ENCODE measurements at places on chromosomes 16 and 17. TPM values are rescaled to one million over a fixed set of nuclear protein-coding genes. Genes with fewer than 3 reads are reported as not detected.

Gene SDR42E1
- 0.53 TPM for total RNA-seq

Gene IL34
- total RNA-seq: not detected

Gene SLFN5
- 1.3 TPM for total RNA-seq

Gene SOX8
- total RNA-seq: 2.3 TPM

Gene GALK1
- 74.8 TPM for total RNA-seq

Gene TLE7
- not detected for total RNA-seq

DNA sequence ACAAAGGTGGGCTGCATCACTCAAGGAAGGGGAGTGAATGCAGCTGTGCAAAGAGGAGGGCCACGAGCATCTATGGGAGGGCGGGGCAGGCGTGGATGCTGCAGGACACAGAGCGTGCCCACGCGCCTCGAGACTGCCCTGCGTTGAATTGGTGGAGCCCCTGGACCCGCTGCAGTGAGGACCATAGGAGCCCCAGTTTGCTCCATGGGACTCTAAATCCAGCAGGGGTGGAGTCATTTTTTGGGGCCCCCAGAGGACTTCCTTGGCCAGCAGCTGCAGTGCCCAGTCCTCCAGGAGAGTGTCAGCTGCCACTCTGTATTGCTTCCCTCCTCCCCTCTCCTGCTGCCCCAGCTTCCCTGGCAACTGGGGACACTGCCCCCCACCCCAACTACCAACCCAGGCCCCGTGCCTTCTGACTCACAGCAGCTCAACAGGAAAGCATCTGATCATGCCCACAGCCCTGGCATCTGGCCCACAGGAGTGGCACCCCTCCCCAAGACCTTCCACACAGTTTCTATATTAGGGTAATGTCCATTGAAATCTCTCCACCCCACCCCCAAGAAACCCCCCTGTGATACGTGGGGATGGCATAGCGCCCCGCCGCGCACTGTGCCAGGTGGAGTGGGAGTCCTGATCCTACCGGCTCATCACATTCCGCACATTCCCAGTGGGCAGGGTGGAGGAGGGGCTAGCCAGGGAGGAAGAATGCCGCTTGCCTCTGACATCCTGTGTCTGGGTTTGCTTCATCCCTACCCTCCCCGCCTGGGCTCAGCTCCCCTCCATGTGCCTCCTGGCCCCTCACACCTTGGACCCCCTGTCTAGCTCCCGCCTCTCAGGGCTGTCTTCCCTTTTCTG, 27.8 kb upstream of the ITGA3 start:
- DNase-seq: no peak

GRCh38 chr16:57577691-57578224, 35.3 kb downstream of the ADGRG5 start:
- no peak for DNase-seq

DNA sequence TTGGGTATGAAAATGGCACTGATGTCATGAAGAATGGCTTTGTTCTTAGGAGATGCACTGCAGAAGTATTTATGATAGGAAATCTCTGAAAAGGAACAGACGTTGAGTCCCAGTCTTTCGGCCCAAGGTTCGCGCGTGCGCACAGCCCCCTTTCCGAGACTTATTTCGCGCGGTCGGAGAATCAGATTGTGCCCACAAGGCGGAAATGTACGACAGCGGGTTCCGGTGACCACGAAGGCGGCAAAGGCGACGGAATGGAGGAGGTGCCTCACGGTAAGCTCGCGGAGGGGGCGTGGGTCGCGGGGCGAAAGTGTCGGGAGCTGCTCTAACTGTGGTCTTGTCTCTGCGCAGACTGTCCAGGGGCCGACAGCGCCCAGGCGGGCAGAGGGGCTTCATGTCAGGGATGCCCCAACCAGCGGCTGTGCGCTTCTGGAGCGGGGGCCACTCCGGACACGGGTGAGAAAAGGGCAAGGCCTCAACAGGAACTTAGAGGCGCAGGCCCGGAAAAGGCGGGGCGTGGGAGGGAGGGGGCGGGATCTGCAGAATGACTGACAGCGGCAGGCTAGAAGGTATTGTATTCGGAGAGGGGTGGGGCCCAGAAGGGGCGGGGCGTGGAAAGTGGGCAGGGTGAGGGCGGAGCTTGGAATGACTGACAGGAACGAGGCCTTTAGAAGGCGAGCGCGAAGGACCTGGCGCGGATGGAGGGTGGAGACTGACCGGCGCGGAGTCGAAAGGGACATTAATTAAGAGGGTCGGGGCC, at the start of gene NUBP1:
NUBP1 (plus strand) TSS at position 233 of the 760 bp plus-strand sequence; CDS start at position 255, 22 bp downstream.
- peak; percentile 95 for DNase-seq

GRCh38 chr17:47843391-47843730, 2.3 kb upstream of the SCRN2 start:
- DNase-seq: no peak

- no peak for DNase-seq
Measured at GRCh38 chr16:12201866-12202265, 225.3 kb downstream of the SNX29 start.

- DNase-seq: no peak
Measured at GRCh38 chr16:66548068-66548467, 1.9 kb downstream of the TK2 start.

DNA sequence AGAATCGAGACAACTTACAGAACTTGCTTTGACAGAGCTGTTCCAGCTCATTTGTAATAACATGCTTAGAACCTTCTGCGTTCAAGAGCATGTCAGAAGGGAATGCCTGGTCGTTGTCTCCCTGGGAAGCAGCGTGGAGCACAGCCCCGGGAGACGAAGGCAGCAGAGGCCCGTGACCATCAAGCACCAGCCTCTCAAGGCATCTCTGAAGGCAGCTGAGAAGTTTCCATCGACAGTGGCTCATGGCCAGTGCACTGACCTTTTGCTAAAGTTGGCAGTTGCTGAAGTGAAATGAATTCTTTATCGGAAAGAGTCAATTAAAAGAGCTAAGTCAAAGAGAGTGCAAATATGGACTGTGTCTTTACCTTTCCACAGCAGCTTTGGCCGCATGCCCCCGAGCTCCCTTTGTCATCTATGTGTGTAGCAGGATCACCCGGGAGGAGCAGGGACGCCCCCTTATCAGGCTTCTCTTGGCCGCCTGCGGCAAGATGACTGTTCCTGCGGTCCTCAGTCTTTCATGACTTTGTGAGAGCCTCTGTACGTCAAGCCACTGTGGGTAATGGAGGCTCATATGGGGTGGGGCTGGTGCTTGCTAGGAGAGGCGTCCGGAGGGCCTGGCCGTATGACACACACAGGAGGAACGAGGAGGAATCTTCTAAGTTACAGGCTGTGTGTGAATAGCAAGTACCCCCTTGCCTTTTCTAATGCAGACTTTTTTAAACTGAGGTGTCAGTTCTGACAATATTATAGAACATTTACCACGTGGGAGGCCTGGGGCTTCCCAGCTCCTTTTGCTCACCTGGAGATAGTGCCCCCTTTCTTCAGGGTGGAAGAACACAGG, 54.2 kb downstream of the LDHD start:
- no peak for DNase-seq

DNA sequence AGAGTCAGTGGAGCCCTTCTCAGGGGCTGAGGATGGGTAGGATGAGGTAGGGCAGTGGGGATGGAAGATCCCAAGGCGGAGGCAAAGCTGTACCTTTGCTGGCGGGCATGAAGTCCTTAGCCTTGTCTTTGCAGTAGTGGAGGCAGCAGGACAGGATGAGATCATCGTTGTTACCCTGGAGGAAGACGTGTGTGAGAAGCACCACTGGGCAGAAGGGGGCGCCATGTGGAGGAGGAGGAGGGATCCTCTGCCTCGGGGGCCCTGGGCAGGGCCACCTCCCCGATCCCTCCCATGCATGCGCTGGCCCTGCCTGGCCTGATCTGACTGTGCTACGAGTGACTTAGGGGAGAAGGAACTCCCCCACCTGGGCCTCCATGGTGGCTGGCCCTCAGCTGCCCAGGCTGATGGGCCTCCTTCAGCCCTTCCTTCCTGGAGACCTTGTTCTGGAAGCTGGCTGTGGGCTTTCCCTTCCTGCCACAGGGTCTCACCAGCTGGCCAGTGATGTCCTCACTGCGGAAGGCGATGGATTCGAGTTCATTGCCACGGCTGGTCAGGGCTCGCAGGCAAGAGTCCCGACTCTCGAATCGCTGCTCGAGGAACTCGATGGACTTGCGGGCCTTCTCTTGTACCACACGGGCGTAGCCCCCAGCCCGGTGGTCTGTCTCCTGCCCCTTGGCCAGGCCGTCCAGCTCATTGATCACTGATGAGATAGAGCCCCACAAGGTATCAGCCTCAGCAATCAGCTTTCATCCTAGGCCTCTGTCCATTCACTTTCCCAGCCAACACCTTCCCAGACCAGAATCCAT, 10.3 kb downstream of the HIC1 start:
- peak; percentile 53 for DNase-seq

- DNase-seq: no peak
Measured at GRCh38 chr16:78184238-78185183, 85.1 kb downstream of the WWOX start.

DNA sequence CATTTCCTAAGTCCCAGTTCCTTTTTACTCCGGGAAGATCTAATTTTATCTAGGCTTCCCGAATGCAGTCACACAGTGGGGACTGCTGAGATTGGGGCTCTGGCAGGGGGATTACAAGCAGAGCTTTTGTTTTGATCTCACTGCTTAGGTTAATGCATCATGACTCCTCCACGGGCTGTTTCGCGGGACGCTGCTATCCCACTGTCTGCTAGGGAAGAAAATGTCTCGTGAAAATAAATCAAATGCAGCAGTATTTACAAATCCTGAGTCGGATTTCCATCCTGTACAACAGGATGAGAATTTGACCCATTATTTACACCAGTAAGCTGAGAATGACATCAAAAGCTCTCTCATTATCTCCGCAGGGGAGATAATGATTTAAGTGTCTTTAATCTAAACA, 83.8 kb downstream of the CDH11 start:
- DNase-seq: no peak

- peak; percentile 78 for DNase-seq
Measured at GRCh38 chr17:37605813-37606505, 3.3 kb downstream of the SYNRG start.

DNA sequence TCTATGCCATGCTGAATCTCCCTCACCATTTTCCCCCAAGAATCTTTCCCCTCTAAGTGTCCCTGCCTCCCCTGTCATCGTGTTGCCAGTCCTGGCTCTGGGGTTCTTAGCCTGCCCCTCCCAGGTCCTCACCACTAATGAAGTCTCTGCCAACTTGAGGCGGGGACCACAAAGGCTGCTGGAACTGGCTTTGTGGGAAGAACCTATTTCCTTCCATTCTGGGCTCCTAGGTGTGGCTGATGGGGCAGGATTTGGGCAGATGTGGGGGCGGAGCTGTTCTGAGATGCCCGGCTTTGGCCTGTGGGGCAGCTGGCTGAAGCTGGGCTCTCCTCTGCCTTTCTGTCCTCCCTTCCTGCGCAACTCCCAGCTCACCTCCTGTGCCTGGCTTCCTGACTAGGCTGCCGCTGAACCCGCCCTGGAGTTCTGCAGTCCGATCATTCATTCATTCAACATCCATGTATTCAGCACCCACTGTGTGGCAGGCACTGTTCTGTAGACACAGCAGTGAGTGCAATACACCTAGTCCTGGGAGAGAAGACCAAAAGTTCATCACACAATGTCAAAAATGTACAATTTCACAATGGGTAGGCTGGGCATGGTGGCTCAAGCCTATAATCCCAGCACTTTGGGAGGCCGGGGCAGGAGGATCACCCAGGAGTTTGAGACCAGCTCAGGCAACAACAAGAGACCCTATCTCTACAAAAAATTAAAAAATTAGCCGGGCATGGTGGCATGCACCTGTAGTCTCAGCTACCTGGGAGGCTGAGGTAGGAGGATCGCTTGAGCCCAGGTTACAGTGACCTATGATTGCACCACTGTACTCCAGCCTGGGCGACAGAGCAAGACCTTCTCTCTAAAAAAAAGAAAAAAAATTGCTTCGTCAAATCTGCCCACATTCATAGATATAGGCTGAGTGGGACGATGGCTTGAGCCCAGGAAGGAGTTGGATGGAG, 1.9 kb upstream of the SNN start:
- no peak for DNase-seq

DNA sequence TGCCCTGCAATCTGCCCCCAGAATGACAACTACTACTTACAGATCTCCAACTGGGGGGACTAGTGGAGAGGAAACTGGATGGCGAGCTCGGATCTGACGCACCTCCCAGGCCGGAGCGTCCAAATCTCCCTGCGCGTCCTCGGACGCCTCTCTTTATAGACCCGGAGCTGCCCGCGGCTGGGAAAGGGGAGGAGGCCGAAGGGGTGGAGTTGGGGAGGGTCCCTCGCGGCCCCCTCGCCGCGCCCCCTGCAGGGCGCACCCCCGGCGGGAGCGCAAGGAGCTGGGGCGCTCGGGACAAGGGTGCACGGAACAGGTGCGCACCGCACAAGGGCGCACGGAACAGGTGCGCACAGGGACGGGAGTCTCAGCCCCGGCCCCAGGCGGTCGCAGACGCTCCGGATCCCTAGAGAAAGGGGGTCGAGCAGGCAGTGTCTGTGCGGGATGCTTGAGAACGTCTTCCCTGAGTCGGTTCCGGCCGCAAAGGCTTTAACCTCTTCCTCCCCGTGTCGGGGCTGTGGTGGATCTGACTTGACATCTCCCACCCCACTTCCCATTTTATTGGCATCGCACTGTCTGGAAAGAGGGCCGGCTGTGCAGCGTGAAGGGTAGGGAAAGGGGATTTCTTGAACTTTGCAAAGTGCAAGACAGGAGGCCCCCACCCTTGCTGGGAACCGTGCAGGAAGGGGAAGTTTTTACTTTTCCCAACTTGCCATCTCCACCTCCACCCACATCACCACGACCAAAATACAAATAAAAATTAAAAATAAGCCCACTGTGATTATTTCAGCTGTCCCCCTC, at the start of gene MYH11:
MYH11 (minus strand) TSS at position 128 of the 798 bp plus-strand sequence. CDS start 18,776 bp downstream, outside the sequence.
- peak; percentile 61 for DNase-seq

DNA sequence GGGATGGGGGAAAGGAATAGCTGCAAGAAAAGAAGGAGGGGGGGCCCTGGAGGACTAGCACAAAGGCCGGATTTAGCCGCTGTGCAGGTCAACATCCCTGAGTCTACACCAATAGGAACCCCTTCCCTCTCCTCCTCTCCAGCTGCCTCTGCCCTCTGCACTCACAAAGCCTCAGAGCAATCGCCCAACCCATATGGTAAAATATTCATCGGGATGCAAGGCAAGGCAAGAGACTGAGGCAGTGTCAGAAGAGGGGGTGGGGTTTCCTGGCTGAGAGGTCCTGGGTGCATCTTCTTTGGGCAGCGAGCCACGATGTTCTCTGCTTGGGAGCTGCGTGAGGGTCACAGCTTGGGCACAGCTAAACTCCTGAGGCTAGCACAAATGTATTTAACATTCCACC, 115.5 kb upstream of the NLRP1 start:
- no peak for DNase-seq

GRCh38 chr16:55059146-55059545, 128.5 kb downstream of the IRX5 start:
- DNase-seq: no peak

- no peak for DNase-seq
Measured at GRCh38 chr17:66952681-66953629, 11.6 kb upstream of the CACNG4 start.

GRCh38 chr17:30541802-30542201, 64.6 kb downstream of the GOSR1 start:
- DNase-seq: no peak

- no peak for DNase-seq
Measured at GRCh38 chr16:72961863-72962262, 86.1 kb downstream of the ZFHX3 start.

GRCh38 chr17:64103391-64104364, 26.3 kb downstream of the ERN1 start:
- DNase-seq: peak; percentile 63

All from OCI-LY7 (cell line).